Pancreas (tissue), 10 donors: ENCODE measurements at places on chromosomes 5 and 9. TPM values are rescaled to one million over a fixed set of nuclear protein-coding genes. Genes with fewer than 3 reads are reported as not detected.
A peak's percentile ranks its signal among the peaks of the same experiment; 100 is the strongest.

Gene SHISAL2B
- total RNA-seq = 1.9 TPM

- no peak for DNase-seq
These were observed 5.7 kb downstream of the LHX2 start for GRCh38 chr9:124017051-124017928.

Gene HARS2
- total RNA-seq = 7.9 TPM

- no peak for DNase-seq
These were observed 680 bp downstream of the SELENOP start for GRCh38 chr5:42810834-42811590.

DNA sequence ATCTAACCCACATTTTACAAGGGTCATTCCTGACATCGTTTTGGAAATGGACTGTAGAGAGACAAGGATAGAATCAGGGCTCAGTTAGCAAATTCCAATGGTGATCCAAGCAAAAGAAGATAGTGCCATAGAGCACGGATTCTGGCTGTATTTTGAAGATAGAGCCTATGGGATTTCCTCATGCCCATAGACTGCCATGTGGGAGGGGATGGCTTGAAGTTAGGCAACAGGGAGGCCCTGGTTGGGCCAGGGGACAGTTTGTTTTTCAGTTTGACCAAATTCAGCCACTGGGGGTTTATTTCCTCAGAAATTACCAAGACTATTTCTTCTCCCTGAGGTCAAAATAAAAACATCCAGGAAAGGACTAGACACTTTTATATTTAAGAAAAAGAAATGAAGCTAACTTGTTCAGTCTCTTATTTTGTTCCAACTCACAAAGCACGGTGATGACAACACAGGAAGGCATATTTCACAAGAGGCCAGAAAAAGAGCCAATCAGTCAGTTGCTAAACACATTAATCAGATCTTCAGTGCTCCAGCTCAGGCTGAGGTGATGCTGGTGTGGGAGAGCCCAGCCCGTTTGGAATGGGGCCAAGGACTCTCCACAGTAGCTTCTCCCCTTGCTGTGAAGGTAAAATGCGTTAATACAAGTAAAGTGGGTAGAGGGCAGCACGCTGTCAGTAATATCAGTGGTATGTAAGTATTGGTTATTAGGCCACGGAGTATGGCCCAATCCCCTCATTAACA is 4.4 kb upstream of the DCTN4 start:
- peak; percentile 65 for DNase-seq

- DNase-seq = no peak
These were observed 581.0 kb upstream of the RORB start for GRCh38 chr9:73916016-73916673.

- peak; percentile 84 for DNase-seq
These were observed 394.9 kb downstream of the GADD45G start for GRCh38 chr9:89999534-90000370.

GRCh38 chr9:5971740-5972139 is 43.7 kb downstream of the RANBP6 start:
- no peak for DNase-seq

DNA sequence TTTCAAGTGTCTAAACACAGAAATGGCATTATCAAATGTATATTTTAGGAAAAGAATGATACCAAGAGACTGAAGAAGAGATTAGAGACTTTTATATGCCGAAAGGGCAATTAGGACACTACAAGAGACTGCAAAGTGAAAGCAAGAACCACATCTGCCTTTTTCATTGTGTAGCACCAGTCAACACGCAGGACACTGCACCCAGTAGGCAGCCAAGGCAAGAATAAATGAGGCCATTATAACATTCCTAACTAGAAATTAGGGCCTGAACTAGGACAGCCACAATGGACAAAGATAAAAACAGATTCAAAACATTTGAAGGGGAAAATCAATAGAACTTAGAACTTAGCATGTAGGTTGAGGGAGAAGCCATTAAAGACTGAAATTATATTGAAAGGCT is 10.8 kb downstream of the CETN3 start:
- no peak for DNase-seq

- DNase-seq = no peak
These were observed 85.9 kb upstream of the IL17B start for GRCh38 chr5:149464796-149465489.

DNA sequence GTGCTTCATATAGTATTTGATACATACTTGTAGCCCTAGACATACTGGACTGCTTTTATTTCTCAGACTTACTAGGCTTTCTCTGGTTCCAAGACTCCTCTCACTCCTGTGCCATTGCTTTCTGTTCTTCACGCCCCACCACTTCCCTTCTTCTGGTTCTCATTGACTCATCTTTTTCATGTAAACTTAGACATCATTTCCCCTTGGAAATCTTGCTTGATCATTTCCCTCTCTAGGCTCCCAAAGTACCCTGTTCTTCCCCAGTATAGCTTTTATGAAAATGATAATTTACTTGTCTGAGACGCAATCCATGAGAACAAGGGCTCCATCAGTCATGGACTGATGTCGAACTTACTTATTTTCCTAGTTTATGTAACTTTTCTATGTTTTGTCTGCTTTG is 83.5 kb downstream of the TLR4 start:
- no peak for DNase-seq

DNA sequence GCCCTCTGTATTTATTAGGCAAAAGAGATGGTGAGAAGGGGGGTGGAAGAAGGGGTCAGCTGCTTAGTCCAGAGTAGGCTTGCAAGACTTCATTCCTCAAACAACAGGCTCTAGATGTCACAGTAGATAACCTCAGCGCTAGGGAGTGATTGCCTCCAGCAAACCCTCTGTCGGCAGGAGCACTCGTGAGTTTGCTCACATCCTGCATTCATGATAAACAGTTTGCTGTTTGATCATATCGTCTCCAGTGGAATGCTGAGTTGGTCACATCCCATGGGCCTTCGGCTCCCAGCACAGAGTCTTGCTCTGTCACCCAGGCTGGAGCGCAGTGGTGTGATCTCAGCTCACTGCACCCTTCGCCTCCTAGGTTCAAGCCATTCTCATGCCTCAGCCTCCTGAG is 3.6 kb downstream of the TTC23L start:
- no peak for DNase-seq

Gene FAM78A
- total RNA-seq = 0.79 TPM

GRCh38 chr5:142952229-142952628 is 182.1 kb downstream of the ARHGAP26 start:
- DNase-seq = no peak

Gene CSF1R
- 30.5 TPM for total RNA-seq

DNA sequence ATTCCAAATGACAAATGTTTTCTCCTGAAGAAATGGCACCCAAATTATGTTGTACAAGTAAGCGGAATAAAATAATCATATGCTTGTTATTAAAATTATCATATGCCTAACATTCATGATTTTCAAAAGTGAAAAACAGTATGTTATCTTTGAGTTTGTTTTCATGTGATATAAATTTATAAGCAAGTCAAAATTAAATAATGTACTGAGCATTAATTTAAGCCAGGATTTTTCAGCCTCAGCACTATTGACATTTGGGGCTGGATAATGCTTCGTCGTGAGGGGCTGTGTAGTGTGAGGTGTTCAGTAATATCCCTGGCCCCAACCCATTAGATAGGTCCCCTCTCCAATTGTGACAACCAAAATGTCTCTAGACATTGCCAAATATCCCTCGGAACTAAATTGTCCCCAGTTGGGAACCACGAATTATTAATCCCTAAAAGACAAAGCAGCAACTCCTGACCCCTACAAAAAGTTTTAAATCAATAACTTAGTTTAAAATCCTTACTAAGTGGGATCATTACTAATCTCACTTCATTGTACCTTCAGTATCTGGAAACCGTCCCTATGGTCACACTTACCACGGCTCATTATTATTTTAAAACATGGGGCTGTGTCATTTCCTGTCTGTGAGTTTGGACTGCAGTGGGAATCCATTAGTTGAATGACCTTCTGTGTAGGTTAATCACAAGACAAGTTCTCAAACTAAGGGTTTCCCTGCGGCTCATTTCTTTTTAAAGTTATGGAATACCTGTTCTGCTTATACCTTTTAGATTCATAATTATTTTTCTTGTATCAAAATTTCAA is 1.3 kb upstream of the NNT start:
- DNase-seq = no peak

GRCh38 chr5:122940890-122941289 is 95.5 kb downstream of the SNX24 start:
- DNase-seq = no peak

- no peak for DNase-seq
These were observed 52.8 kb downstream of the PRRT1B start for GRCh38 chr9:131598121-131598520.

Gene SGCD
- 0.87 TPM for total RNA-seq

DNA sequence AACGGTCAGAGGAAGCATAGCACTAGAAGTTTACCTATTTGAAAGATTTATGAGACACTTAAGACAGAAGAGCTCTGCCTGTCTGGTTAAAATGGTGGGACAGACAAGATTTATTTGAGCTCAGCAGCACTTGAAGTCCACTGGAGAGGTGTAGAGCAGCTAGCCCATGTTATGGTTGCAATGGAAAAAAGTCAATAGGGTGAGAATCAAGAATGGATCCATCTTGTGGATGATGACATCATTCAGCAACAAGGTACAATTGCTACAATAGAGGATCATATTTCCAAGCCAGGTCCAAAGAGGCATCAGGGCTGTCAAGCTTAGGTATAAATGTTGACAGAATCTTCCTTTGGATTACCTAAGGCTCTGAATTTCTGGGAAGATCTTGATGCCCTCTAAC is 21.1 kb upstream of the ZNF131 start:
- DNase-seq = no peak

GRCh38 chr9:100662122-100662521 is 84.2 kb downstream of the CAVIN4 start:
- DNase-seq = no peak

Gene CCNI2
- total RNA-seq = 1.1 TPM

Gene SLC25A2
- not detected for total RNA-seq

DNA sequence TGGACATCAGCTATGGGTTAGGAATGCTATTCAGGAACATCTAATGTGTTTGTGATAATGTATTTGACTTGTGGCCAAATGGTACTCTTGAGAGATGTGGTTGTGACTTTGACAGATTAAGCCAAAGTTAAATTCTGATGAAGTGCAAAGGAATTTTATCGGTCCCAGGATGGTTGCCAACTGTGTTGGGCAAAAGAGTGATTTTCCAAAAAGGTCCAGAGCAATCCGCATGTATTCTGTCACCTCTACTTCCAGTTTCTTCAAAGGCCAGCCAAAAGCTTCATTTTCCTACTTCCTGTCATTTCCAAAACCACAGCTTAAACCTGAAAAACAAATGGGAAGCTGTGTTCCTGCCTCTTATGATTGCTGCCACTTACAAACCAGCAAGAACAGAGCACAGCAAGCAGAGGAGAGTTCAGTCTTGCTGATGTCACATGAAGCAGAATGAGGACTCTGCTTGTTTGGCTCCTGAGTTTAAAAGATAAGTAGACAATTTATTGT is 59.8 kb downstream of the MARCHF3 start:
- no peak for DNase-seq

- no peak for DNase-seq
These were observed 248.7 kb downstream of the SEMA5A start for GRCh38 chr5:9297134-9297533.

Gene NEUROG1
- not detected for total RNA-seq

DNA sequence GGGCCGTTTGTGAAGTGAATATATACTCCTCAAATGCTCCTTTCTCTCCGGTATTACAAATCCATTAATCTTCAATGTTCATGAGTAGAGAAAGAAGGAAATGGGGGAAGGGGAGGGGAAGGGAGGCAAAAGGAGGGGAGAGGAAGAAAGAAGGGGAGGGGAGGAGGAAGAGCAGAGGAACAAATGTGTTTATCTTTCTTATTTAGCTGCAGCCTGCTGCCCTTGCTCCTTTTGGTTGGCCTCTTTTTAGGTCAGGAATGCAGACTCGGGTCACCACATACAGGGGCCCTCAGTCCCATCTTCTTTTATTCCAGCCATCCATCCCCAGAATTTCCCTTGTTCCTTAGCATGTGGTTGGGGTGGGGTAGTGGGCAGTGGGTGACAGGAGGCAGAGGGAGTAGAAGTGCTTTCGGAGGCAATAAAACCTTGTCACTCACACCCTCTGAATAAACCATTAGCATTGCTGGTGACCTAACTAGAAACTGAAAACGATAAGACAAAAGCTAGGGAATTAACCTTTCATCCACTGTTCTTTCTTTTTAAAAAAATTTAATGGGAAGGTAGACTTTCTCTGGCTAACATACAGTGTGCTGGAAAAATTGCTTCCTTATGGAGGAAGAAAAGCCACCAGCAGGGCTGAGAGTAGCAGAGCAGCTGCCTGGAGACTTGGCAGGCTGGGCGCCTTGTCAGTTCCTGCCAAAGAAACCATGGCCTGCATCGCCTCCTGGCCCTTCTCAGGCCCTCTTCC is 16.8 kb upstream of the PRLR start:
- DNase-seq = peak; percentile 74

- DNase-seq = no peak
These were observed 728.3 kb upstream of the SEMA6A start for GRCh38 chr5:117302949-117303348.

DNA sequence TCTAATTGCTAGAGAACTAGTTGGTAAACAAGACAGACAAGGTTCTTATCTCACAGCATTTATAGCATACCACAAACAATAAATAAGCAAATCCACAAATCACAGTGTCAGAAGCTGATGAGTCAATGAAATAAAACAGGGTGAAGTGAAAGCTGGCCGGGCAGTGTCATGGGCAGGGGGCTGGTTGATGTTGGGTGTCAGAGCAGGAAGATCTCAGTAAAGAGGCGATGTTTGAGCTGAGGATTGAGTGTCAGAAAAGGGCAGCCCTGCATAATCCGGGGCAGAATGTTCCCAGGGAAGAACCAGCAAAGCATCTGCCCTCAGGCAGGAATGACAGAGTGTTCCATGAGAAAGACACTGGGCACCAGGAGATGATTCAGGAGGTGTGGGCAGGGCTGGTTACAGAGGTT is 183.4 kb downstream of the GOLPH3 start:
- DNase-seq = no peak

- DNase-seq = no peak
These were observed 33.4 kb downstream of the PCDHGC5 start for GRCh38 chr5:141522301-141522700.

Gene ELOVL7
- total RNA-seq = 6.1 TPM

- no peak for DNase-seq
These were observed 10.9 kb downstream of the RAPGEF1 start for GRCh38 chr9:131728961-131729360.

Gene LURAP1L
- 10.9 TPM for total RNA-seq

Gene SWI5
- total RNA-seq = 9.6 TPM

- no peak for DNase-seq
These were observed 89.9 kb downstream of the SH3TC2 start for GRCh38 chr5:148972974-148973374.

DNA sequence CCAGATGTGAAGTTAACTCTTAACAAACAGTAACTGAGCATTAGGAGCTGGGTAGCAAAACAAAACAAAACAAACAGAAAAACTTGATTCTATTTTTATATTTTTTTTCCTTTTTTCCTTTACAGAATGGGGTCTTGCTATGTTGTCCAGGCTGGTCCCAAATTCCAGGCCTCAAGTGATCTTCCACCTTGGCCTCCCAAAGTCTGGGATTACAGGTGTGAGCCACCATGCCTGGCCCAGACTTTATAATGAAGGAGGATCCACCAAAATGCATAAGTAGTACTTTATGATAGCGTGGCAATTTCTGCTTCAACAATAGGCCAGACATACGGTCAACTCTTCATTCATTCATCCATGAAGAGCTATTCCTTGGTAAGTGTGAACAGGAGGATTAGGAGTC is 5.9 kb upstream of the IQGAP2 start:
- no peak for DNase-seq

- no peak for DNase-seq
These were observed 14.1 kb upstream of the TNFAIP8 start for GRCh38 chr5:119341452-119342349.
